ENCODE measurements at places on chromosomes 2 and 18.
A peak's percentile ranks its signal among the peaks of the same experiment; 100 is the strongest.

DNA sequence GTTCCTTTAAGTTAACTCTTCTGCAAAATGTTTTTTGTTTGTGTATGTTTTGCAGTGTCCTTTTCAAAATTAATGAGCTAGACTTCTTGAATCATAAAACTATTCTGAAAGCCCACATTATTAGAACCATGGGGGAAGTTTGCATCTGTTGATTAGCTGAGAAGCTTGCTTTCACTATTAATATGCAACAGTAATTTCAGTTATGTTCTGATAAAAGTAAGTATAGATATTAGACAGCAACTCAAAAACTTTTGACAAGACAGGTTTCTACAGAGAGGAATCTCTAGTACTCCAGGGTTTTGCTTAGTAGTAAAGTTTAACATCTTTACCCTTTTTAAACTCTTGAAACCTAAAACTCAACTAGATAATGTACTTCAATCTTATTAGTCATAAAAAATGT lies 147.8 kb downstream of the UBE2E3 start:
- no peak for DNase-seq

GRCh38 chr2:69214898-69215297 lies 172.1 kb downstream of the GFPT1 start:
- peak; percentile 84 for DNase-seq

GRCh38 chr2:25076749-25077148 lies 34.9 kb downstream of the EFR3B start:
- peak; percentile 43 for DNase-seq

- DNase-seq: no peak
These were observed 754.5 kb upstream of the FAM98A start for GRCh38 chr2:34353509-34354113.

GRCh38 chr2:231326404-231326803 lies 69.1 kb upstream of the B3GNT7 start:
- no peak for DNase-seq

DNA sequence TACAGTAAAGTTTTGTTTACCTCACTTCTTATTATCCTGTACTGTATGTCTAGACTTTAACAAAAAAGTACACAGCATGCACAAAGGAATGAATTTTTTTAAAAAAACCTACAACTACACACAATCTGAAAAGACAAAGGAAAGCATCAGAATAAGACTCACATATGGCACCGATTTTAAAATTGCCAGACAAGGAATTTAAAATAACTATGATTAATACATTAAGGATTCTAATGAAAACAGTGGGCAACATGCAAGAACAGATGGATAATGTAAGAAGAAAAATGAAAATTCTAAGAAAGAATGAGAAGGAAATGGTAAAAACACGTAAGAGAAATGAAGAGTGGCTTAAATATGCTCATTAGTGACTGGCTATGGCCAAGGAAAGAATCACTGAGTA lies 638.2 kb downstream of the FBXO15 start:
- peak; percentile 47 for DNase-seq

- DNase-seq: no peak
These were observed 175.5 kb upstream of the KLF7 start for GRCh38 chr2:207341112-207341750.

DNA sequence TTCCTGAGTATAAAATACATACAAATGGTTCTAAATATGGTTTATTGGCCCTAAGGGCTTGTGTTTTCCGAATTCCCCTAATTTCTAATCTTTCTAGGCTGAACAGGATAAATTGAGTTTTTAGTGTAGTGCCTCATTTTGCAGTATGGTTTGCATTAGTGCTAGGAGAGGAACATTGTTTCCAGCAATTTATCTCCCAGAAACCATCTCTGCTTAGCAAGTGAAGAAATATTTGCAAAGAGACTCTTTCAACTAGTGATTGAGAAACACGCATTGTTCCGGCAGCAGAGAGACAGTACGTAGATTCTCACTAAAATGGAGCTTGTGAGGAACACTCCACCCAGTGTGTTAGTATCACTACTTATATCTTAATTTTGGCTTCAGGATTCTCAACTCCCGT lies 177.8 kb upstream of the EPAS1 start:
- peak; percentile 81 for DNase-seq

GRCh38 chr2:214341646-214342045 lies 69.2 kb upstream of the VWC2L start:
- no peak for DNase-seq

DNA sequence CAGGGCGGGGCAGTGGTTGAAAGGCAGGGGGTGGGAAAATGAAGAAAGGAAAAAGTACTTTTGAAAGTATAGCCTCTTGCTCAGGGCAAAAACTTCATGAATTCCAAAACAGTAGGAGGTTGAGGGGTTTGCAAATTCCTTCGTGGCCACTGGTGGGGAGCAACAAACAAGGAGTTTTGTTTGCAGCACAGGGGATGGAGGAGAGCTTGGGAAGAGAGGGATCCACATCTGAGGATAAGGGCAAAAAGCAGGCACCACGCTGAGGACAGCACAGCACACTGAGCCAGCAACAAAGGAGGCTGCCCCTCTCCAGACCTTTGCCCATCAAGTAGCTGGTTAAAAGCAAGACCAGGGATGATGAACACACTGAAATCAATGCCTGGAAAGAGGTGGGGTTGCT lies 148.9 kb downstream of the TCF4 start:
- no peak for DNase-seq

GRCh38 chr2:207926133-207926988 lies 99.0 kb downstream of the PLEKHM3 start:
- peak; percentile 83 for DNase-seq

DNA sequence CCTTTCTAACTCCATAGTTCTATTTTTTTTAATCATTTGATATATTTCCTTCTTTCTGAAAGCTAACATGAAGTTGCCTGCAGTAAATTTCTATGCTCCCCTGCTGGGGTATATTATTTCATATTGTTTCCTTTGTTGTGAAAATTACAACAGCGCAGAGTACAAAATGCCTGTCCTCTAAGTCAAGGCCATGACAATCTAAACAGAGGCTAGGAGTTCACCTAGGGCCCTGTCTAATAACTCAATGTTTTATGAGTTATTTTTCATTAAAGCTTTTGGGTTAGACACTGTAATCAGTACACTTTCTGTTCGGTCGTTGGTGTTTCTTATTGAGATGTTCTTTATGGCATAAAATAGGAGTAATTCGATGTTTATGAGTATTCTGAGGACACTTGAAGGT lies 111.2 kb downstream of the OSR1 start:
- DNase-seq: no peak

GRCh38 chr2:36318547-36318946 lies 37.0 kb upstream of the CRIM1 start:
- DNase-seq: peak; percentile 20

GRCh38 chr2:148201075-148202004 lies 180.4 kb downstream of the MBD5 start:
- peak; percentile 50 for DNase-seq

DNA sequence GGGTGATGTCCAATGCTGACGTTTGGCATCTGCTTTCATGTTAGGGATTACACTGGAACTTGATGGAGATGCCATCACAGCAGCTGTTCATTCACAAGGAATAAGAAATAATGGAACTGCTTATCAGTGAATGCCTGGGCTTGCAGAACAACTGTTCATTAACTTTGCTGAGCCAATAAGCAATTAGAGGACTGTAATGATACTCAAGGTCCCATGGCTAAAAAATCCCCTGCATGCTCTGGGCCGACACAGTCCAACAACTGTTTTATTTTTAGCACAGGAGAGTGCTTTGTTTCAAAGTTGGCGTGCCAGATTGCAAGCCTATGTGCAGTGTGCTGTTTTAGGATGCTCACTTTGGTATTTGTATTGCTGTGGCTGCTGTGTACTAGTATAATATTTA lies 408.0 kb upstream of the RGPD4 start:
- DNase-seq: no peak

- peak; percentile 68 for DNase-seq
These were observed at the start of gene SNED1 for GRCh38 chr2:240997856-240998705. SNED1 (plus strand) TSS chr2:240998618; CDS start chr2:240998838, 220 bp downstream.

DNA sequence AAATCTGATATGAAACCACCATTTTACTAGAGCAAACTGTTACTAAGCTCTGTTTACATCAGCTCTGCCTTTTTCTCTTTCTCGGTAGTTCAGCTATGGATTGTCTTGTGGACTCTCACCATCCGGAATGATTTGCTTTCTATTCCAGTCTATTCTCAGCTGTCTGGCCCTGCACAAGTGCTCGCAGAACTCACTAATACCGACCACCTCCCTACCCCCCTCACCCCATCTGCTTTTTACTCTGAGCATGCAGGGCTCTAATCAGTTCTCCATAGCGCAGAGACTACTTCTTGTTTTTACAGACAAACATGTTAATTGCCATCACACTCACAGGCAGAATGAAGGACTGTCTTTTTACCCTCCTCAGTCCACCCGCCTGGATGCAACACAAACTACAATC lies 180.7 kb upstream of the POU3F3 start:
- DNase-seq: no peak

DNA sequence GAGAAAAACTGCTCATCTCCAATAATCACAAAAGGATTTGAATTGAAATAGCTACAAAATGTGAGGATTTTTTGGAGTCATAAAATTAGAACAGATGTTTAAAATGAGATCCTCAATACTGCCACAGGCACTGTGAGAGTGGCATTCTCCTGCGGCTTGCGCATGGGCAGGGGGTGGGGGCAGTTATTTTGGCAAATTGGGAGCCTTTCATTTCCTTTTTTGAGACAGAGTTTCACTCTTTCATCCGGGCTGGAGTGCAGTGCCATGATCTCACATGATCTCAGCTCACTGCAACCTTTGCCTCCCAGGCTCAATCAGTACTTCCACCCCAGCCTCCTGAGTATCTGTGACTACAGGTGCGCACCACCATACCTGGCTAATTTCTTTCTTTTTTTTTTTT lies 42.4 kb downstream of the POMC start:
- DNase-seq: no peak

DNA sequence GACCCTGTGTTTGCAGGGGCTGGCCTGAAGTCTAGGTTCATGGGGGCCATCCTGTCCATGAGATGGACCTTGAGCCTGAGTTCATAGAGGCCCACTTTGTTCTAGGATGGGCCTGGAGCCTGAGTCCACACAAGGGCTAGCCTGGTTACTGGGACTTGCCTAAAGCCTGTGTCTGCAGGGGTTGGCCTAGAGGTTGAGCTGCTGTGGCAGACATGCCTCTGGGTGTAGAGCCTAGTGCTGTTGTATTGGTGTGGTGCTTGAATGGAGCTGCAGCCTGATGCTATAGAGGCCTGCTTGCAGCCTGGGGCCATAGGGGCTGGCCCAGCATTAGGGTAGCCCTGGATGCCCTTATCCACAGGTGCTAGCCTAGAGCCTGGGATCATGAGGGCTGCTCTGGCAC lies 23.9 kb upstream of the RASGRP3 start:
- DNase-seq: no peak

- no peak for DNase-seq
These were observed 51.3 kb upstream of the SPP2 start for GRCh38 chr2:233999182-233999581.

GRCh38 chr18:78431606-78432005 lies 548.0 kb upstream of the SALL3 start:
- DNase-seq: no peak

DNA sequence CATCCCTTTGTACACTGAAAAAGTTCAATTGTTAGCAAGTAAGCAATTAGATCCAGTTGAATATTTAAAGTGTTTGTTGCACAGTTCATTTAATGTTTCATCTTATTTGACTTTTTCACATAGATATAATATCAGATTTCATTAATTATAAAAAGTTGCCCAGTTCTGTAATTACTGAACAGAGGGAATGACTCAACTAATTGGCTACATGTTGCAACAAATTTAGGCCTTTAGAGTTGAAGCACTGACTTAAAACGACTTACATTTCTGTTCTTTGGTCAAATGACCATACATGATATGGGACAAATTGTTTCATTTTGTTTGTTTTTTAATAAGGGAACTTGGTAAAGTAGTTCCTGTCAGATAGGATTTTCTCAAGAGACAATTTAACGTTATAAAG lies 68.5 kb upstream of the FAM117B start:
- peak; percentile 29 for DNase-seq

DNA sequence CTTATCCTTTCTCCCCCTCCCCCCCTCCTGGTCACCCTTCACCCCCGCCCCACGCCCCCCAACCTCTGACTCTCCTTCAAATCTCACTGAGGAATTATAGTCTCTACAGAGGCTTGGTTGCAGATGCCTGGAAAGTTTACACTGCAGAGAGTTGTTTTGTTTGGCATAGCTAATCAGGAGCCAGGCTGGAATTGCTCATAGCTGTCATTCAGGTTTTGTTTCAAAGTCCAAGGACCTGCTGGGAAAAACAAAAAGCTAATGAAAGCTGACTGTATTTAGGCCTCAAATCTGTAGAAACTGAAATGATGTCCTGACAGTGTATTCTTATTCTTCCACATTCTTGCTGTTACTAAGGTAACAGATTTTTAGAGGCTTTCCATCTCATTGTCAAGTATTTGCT lies 22.6 kb downstream of the GREB1L start:
- peak; percentile 55 for DNase-seq

- DNase-seq: no peak
These were observed 24.1 kb downstream of the TWIST2 start for GRCh38 chr2:238872026-238872425.

GRCh38 chr2:240392084-240392947 lies 43.1 kb upstream of the GPC1 start:
- DNase-seq: no peak

DNA sequence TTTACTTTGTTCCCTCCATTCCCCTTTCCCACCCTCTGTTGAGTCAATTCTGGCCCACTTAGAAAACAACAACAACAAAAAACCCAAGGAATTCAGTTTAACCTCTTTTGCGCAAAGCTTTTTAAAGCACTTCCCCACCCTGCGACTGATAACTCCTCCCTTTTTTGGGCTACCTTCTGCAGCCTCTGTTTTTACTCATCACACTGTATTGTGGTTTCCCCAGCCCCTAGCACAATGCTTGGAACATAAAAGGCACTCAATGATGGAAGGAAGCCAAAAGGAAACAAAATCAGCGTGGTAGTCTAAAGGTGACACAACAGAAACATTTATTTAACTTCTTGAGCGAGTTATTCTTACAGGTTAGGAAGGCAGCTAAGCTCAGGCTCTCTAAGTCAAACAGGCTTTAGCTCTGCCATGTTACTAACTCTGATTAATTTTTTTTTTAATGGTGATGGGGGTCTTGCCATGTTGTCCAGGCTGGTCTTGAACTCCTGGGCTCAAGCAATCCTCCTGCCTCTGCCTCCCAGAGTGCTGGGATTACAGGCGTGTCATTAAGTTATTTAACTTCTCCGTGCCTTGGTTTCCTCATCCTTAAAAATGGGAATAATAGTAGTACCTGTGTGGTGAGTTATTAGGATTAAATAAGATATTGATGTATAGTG lies 1.3 kb downstream of the CEP68 start:
- peak; percentile 77 for DNase-seq

GRCh38 chr2:198168651-198169050 lies 364.3 kb downstream of the PLCL1 start:
- DNase-seq: no peak

DNA sequence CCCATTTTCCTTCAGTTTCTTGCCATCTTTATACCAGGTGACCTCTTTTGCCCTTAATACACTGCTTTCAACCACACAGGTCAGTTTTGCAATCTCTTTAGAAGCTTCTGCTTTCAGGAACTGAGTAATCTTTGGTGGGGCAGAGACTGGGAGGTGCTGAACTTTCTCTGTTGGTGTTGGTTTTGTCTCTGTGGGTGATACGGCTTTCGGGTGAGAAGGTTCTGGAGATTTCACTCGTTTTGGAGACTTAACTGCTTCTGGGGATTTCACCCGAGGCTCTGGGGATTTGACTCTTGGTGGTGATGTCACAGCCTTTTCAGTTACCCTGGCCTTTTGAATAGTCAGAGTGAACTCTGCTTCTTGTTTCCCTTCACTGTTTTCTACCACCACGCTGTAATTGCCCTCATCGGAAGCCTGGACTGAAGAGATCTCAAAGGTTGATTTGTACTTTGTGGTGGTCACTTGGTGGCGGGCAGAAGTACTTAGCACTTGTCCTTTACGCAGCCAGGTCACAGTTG lies 50.4 kb downstream of the PLEKHA3 start:
- peak; percentile 8 for DNase-seq

- peak; percentile 30 for DNase-seq
These were observed 18.9 kb downstream of the GRHL1 start for GRCh38 chr2:9970200-9971044.

Measured in fibroblast of mammary gland (primary cell).